ENCODE measurements at places on chromosomes 16 and 17. TPM values are rescaled to one million over a fixed set of nuclear protein-coding genes. Genes with fewer than 3 reads are reported as not detected.

Gene AIPL1
- total RNA-seq, result not detected

DNA sequence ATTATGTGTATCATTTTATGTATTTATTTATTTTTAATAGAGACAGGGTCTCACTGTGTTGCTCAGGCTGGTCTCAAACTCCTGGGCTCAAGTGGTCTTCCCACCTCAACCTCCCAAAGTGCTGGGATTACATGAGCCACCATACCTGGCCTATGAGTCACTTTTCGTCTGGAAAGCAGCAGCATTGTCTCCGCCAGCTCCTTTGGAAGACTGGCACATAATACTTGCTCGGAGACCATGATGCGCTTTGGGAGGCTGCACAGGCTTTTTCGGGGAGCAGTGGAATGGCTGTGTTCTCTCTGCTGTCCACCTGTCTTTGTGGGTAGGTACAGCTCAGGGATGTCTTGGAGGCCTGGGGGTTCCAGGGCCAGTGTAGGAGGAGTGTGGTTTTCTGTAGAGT, 102.2 kb downstream of the AATF start:
- H3K36me3 ChIP-seq, result peaks cover 4% of the 10 kb centered on the region
- no peak overlapping the region for H3K4me3 ChIP-seq
- no peaks in the 10 kb centered on the region for H3K4me1 ChIP-seq

Gene SLFN12L
- total RNA-seq, result 0.55 TPM

Gene PLLP
- 4.7 TPM for total RNA-seq

- H3K4me3 ChIP-seq, result no peak overlapping the region
- peaks cover 16% of the 10 kb centered on the region for H3K36me3 ChIP-seq
- H3K4me1 ChIP-seq, result peaks cover 64% of the 10 kb centered on the region
- no peak for DNase-seq
- no peak overlapping the region for H3K27ac ChIP-seq
- no peaks in the 10 kb centered on the region for H3K27me3 ChIP-seq
Observed at GRCh38 chr16:2005646-2006045, 4.0 kb downstream of the ZNF598 start.

Gene SCGB1C2
- not detected for total RNA-seq

DNA sequence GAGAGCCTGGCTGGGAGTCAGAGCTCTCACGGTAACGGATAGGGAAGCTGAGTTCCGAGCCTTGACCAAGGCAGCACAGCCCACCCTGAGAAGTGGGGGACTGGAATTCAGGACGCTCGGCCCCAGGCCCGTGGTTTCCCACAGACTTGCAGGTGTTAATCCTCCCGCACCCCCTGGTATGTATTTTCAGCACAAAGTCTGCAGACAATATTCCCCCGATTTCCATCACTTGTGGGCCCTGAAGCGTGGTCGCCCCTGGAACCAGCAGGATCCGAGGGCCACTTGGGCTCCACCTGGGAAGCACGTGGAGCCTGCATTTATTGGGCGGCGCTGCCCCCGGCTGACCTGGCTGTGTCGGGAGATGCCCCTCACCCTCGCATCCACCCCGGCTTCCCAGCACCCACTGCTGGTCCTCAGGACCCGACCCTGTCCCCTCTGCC, 60.2 kb downstream of the WSB1 start:
- H3K4me3 ChIP-seq, result peak overlapping the region; percentile 23
- H3K27me3 ChIP-seq, result no peaks in the 10 kb centered on the region
- no peaks in the 10 kb centered on the region for H3K36me3 ChIP-seq
- peak overlapping the region; percentile 89 for H3K27ac ChIP-seq
- DNase-seq, result peak; percentile 72
- no peaks in the 10 kb centered on the region for H3K4me1 ChIP-seq

Gene KRT40
- total RNA-seq, result not detected

Gene IRX3
- total RNA-seq, result not detected

DNA sequence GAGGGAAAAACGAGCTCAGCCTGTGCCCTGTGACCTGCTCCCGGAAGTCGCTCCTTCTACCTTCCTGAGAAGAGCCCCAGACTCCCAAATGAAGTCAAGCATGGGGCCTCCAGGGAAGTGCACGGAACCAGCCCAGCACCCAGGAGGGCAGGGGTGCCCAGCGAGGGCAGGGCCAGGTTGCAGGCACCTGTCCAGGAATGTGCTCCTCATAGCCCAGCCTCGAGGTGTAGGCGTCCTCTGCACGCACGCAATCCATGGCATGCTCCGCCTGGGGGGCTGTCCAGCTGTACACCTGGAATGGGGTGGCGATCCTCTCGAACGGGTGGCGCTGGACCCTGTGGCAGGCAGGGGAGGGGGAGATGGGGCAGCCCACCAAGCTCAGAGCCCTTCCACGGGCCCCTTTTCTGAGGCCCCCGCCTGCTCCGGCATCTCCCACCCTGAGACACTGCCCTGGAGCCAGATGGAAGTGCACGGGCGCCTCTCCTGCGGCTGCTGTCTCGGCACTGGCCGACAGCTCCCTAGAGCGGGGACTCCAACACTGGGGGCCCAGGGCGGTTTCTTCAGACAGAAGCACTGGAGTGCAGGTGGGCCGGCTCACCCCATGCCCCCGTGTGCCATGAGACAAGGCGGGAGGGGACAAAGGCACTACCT, 10.9 kb downstream of the CLUH start:
- peak; percentile 64 for DNase-seq
- no peak overlapping the region for H3K27ac ChIP-seq
- peaks cover 87% of the 10 kb centered on the region for H3K36me3 ChIP-seq

GRCh38 chr17:42296012-42296411, 7.7 kb downstream of the STAT5A start:
- H3K4me3 ChIP-seq, result no peak overlapping the region
- no peak for DNase-seq
- H3K27me3 ChIP-seq, result no peaks in the 10 kb centered on the region
- H3K4me1 ChIP-seq, result no peaks in the 10 kb centered on the region
- peaks cover 77% of the 10 kb centered on the region for H3K36me3 ChIP-seq
- no peak overlapping the region for H3K27ac ChIP-seq

Gene MYH2
- total RNA-seq, result 2.8 TPM

Gene STX1B
- total RNA-seq, result 3.7 TPM

Gene NEUROD2
- total RNA-seq, result 0.33 TPM

- no peaks in the 10 kb centered on the region for H3K27me3 ChIP-seq
- H3K27ac ChIP-seq, result no peak overlapping the region
- no peak for DNase-seq
- no peaks in the 10 kb centered on the region for H3K36me3 ChIP-seq
- H3K4me1 ChIP-seq, result no peaks in the 10 kb centered on the region
- H3K4me3 ChIP-seq, result no peak overlapping the region
Observed at GRCh38 chr17:60832151-60832585, 154.5 kb downstream of the BCAS3 start.

- peak overlapping the region; percentile 46 for H3K4me3 ChIP-seq
- H3K27me3 ChIP-seq, result no peaks in the 10 kb centered on the region
- peaks cover 17% of the 10 kb centered on the region for H3K4me1 ChIP-seq
- no peaks in the 10 kb centered on the region for H3K36me3 ChIP-seq
- DNase-seq, result no peak
Observed at GRCh38 chr17:77281122-77281903, 140.5 kb downstream of the SEC14L1 start.

- H3K27ac ChIP-seq, result no peak overlapping the region
- H3K27me3 ChIP-seq, result no peaks in the 10 kb centered on the region
- no peak overlapping the region for H3K4me3 ChIP-seq
- H3K36me3 ChIP-seq, result peaks cover 2% of the 10 kb centered on the region
Observed at GRCh38 chr17:72950242-72950931, 142.1 kb downstream of the SLC39A11 start.

Gene PNPO
- 14.3 TPM for total RNA-seq

- H3K4me3 ChIP-seq, result no peak overlapping the region
- no peaks in the 10 kb centered on the region for H3K36me3 ChIP-seq
- no peak for DNase-seq
Observed at GRCh38 chr16:85923153-85924021, 24.4 kb downstream of the IRF8 start.

DNA sequence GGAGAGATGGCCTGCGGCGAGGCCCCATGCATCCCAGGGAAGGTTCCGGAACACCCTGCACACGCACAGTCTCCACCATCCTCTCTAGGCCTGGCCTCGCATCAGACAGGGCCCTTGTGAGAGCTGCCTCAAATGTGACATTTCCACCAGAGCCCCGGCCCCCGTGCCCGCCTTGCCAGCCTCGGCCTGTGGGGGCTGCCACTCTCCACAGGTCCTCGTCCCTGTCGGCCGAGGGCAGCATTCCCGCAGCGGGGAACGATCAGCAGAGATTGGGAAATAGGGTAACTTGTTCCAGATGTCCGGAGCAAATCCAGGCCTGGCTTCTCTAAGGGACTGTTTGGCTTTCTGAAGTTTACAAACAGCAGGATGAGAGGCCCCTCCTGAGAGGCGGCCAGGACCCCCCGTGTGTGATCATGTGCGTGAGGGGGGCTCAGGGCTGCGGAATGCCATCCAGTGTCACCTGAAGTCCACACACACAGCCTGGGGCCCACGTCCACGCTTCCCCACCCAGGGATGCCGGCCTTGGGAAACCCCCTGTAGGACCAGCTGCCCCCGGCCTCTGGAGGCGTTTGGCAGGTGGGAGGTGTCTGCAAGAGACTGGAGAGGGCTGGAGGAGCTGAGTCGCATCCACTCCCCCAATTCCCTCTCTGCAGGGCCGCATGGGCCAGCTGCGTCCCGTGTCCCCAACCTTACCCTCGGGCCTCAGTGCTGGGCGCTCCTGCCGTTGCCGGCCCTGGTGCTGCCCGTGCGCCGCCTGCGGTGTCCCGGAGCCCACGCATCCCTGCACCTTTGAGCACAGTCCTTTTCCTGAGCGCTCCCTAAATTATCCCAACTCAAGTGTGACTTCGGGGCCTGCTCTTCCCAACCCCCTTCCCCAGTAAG, 70.4 kb downstream of the ZDHHC7 start:
- no peaks in the 10 kb centered on the region for H3K36me3 ChIP-seq
- DNase-seq, result peak; percentile 84
- H3K27me3 ChIP-seq, result no peaks in the 10 kb centered on the region
- no peak overlapping the region for H3K27ac ChIP-seq
- H3K4me3 ChIP-seq, result no peak overlapping the region

DNA sequence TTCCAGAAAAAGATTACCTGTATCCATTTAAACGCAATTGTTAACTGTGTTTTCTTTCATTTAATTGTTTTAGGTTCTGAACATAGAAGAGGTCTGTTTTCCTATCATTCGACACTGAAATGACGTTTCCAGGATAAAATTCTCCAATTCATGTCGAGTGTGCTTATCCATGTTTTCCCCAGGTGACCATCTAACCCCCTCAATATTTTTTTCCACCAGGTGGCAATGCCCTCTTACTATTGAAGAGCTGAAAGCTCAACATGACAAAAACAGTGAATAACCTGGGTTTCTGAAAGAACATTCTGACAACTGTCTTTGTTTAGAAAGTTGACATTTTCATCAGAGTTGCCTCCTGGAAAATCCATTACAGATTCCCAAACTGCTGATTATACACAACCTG, 948.7 kb downstream of the KCNJ2 start:
- no peak for DNase-seq
- no peaks in the 10 kb centered on the region for H3K4me1 ChIP-seq

Gene NOS2
- 0.41 TPM for total RNA-seq

GRCh38 chr17:49387498-49388289, 25.6 kb upstream of the ZNF652 start:
- no peak overlapping the region for H3K27ac ChIP-seq
- DNase-seq, result no peak
- H3K36me3 ChIP-seq, result no peaks in the 10 kb centered on the region
- H3K4me3 ChIP-seq, result no peak overlapping the region
- H3K27me3 ChIP-seq, result no peaks in the 10 kb centered on the region

DNA sequence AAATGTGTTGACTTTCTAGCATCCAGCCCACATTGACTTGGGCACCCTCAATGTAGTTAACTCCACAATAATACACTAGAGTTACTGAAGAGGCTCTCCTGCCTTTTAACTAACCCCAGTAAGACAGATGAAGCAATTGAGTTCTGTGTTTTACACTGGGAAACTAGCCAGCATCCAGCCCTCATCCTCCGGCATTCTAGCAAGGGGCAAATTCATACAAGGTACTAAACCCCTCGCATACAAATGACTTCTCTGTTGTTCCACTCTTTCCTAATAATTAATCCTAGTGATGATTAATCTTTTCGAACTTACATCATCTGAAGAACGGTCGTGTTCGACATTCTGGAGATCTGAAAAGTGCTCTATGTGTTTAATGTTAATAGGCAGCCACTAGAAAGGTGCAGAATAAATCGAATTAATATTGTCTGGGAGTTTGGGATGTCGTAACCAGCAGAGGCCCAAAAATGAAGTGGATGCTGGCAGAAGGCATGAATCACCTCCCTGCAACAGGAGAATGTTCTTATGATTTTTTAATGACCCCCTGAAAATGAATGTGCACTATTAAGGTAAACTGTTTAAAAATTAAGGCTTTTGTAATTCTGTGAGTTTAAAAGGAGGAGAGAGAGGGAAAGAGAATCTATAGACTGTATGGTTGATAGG, 249.4 kb downstream of the SNX29 start:
- no peak overlapping the region for H3K4me3 ChIP-seq
- H3K36me3 ChIP-seq, result no peaks in the 10 kb centered on the region
- no peak overlapping the region for H3K27ac ChIP-seq
- no peak for DNase-seq

Gene ZNF688
- 21.9 TPM for total RNA-seq

- H3K27ac ChIP-seq, result no peak overlapping the region
- no peak overlapping the region for H3K4me3 ChIP-seq
- no peaks in the 10 kb centered on the region for H3K36me3 ChIP-seq
Observed at GRCh38 chr17:79273660-79274059, 199.0 kb downstream of the ENGASE start.

DNA sequence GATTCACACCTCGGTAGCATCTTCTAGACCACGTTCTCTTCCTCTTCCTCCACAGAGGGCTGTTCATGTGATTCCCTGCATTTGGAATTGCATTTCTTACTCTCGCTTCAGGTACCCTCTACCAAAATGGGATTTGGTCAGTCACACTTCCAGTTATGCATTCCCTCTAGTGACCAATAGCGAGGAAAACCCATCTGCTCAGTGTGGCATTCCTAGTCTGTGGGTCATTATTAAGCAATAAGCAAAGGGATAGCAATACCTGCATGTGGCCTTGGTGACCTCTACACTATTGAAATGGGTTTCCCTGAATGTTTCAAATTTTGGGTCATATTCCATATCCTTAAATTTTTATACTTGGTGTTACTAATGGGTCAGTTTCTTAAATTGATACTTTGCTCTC, 401 bp upstream of the KRTAP4-5 start:
- no peaks in the 10 kb centered on the region for H3K4me1 ChIP-seq
- H3K4me3 ChIP-seq, result no peak overlapping the region
- no peaks in the 10 kb centered on the region for H3K27me3 ChIP-seq
- no peaks in the 10 kb centered on the region for H3K36me3 ChIP-seq
- H3K27ac ChIP-seq, result no peak overlapping the region

Gene MC1R
- 2.1 TPM for total RNA-seq

DNA sequence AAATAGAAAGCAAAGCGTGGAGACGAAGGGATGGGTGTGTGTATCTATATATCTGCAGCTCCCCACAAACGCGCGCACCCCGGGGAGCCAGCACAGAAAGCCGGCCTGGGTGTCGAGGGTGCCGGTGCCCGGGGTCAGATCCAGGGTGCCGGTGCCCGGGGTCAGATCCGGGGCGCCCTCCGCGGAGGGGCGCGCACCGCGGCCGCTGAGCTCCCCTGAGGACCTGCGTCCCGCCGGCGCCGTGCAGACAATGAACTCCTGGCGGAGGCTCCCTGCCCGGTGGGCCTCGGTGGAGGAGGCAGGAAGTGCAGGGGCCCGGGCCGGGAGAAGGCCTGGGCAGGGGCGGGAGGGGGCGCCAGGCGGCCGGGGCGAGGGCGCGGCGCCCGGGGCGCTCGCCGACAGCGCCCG, 1.1 kb downstream of the ZNF423 start:
- H3K4me3 ChIP-seq, result peak overlapping the region; percentile 84
- H3K36me3 ChIP-seq, result no peaks in the 10 kb centered on the region
- DNase-seq, result peak; percentile 75
- peaks cover 8% of the 10 kb centered on the region for H3K27me3 ChIP-seq
- peaks cover 33% of the 10 kb centered on the region for H3K4me1 ChIP-seq

GRCh38 chr16:77373726-77374125, 61.1 kb downstream of the ADAMTS18 start:
- DNase-seq, result no peak
- no peaks in the 10 kb centered on the region for H3K36me3 ChIP-seq
- H3K4me1 ChIP-seq, result no peaks in the 10 kb centered on the region

Gene FGF11
- not detected for total RNA-seq

Data from sigmoid colon (tissue), 7 donors.